ENCODE measurements at places on chromosomes 5 and 9.

DNA sequence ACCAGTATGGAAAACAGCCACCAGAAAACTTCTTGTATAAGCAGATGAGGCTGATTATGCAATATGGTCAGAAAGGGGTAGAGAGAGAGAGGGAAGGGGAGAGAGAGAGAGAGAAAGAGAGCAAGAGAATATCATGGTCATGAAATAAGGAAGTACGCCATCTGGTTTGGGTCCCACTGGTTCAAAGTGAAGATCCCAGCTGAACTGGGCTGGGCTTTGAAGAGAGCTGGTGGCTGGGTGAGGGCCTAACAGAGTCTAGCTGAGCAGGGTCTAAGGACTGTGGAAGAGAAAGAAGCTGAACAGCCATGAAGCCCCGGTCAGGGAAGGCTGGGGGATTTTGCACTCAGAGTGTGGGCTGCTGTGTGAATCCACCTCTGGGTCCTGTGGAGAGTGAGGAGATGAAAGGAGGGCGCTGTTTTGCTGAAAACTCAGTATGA, 14.6 kb downstream of the TRIM14 start:
- DNase-seq = no peak

GRCh38 chr5:165187815-165188214, 1682.4 kb downstream of the MAT2B start:
- DNase-seq = no peak

- no peak for DNase-seq
Observed at GRCh38 chr9:88425538-88425950, 37.3 kb downstream of the SPIN1 start.

DNA sequence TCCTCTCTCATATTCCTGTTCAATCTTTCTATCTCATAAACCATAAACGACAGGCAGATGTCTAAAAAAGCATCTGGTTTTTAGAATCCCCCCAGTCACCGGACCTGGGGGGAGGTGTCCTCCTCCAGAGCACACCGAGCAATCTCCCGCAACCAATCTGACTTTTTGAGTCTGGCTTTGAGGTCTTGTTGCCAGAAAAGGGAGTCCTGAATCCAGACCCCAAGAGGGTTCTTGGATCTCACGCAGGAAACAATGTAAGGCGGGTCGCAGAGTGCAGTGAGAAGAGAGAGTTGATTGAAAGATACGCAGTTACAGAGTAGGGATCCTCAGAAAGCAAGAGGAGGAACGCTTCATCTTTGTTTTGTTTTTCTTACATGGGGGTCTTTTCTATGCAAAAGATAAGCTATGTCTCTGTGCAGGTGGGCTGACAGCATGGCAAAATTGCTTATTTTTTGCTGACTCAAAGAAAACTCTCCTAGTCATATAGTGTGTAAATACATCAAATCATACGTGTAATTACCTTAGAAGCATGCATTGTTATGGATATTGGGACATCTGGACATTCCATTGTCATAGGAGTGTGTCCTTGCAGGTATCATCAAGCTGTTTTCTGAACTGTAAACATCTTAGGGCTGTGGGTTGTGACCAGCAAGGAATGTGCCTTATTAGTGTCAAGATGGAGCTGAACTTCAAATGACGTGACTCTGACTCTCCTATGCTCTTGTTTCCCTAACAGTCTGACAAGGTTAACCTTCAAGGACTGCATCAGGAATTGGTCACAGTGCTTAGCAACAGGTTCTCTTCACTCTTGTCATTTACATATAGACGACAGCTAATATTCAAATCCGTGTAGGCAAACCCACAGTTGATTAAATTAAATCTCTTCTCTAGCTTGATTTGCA, 159.3 kb upstream of the DAPK1 start:
- no peak for DNase-seq

DNA sequence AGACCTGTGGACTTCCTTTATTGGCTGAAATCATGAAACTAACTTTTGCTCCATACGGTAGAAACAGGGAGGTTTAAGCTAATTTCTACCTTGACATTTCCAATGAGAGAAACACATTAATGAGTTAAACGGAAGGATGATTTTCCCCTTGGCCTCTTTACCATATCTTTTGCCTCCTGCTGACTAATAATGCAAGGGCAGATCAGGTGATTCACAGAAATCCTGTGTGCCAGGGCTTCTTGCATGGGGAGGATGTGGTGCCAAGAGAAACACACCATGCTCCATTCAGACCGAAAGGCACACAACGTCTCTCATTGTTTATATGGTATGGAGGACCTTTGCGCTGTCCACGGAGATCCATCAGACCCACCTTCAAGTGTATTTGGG, 17.4 kb upstream of the PRLR start:
- DNase-seq = no peak

DNA sequence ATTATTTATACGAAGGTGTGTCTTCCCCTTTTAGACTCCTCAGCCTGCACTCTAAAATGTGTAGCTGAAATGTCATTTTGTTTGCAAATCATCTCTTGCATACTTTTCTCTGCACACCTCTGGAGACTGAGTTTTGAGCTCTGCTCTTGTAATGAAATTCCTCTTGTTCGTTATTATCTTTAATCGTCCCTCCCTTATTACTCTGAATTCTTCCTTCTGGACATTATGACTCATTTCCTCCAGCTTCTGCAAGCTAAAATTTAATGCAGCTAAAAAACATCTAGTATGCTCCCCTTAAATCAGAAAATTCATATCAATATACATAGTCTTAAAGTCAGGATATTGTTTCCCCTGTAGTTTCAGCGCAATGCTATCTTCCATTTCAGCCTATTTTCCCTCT, 13.5 kb downstream of the ISL1 start:
- no peak for DNase-seq

GRCh38 chr9:99573085-99573484, 248.6 kb upstream of the NR4A3 start:
- DNase-seq = no peak

GRCh38 chr5:62044989-62045388, 261.0 kb upstream of the KIF2A start:
- DNase-seq = no peak

GRCh38 chr5:97525780-97526179, 342.7 kb upstream of the RIOK2 start:
- no peak for DNase-seq

DNA sequence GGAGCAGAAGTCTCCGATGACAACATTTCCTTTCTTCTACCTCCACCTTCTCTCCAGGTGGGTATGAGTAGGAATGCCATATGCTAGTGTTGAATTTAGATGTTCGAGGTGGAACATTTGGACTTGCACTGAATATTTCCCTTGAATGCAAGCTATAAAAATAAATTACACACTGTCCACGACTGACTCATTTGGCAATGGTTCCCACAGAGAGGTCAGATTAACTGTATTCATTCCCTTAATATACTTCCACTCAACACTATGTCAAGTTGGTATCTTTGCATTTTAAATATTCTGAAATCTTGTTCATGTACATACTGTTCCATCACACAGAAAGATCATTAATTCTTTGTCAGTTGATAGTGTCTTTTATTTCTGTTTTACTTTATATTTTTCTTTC, 222.6 kb upstream of the PIK3R1 start:
- DNase-seq = no peak

DNA sequence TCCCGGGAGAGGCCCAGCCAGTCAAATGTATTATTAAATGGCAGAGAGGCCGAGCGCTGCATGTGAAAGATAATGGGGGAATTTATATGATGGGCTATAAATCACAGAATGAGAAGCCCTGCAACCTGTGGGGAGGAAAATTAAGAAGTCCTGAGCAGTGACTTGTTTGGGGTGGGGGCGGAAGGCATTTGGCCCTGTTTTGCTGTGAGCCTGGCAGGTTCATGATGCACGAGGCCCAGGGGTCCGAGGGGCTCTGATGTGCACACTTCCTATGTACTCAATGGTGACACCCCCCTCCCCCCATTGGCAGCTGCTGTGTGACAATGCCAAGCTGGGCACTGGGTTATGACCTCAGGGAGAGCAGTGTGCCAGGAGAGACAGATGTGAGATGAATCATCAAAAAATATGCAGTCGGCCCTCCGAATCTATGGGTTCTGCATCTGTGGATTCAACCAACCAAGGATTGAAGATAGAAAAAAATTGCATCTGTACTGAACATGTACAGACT, 13.7 kb upstream of the DAB2IP start:
- peak; percentile 73 for DNase-seq
